Fibroblast of gingiva (primary cell): ENCODE measurements at places on chromosomes 3 and 15.

DNA sequence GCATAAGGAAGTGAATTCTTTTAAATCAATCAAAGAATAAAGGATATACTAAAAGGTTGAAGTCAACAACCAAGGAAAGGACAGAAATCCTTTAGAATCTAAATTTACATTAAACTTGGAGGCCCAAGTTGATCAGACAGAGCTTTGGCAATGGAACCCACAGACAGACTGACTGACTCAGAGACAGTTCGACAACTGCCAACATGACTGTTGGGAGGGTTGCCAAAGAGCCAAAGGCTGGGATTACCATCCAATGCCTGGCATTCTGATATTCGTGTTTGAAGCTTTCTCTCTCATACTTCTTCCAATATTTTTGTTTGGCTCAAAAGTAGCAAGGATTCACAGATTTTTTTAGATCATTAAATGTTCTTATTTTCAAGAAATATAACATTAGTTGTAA, 406.1 kb downstream of the PLCL2 start:
- peak; percentile 19 for DNase-seq

GRCh38 chr3:19543212-19543841, 390.7 kb downstream of the EFHB start:
- no peak for DNase-seq

DNA sequence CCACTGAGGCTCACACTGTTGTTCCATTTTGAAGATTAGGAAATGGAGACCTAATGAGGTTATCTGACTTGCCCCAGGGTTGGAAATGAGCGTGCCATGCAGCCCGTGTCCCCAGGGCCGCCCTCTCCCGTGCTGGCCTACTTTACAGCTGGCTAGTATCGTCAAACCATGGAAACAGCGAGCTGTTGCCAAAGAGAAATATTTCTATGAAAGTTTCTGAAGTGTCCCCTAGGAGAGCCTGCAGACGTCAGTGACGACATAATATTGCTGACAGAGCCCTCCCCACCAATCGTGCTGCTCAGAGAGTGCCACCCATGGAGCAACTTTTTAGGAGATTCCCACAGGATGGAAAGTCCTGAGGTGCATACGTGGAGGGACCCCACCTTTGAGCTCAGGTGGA, 11.2 kb upstream of the FAM174B start:
- peak; percentile 32 for DNase-seq

- DNase-seq, result no peak
Measured at GRCh38 chr3:46962427-46962826, 14.1 kb downstream of the CCDC12 start.

DNA sequence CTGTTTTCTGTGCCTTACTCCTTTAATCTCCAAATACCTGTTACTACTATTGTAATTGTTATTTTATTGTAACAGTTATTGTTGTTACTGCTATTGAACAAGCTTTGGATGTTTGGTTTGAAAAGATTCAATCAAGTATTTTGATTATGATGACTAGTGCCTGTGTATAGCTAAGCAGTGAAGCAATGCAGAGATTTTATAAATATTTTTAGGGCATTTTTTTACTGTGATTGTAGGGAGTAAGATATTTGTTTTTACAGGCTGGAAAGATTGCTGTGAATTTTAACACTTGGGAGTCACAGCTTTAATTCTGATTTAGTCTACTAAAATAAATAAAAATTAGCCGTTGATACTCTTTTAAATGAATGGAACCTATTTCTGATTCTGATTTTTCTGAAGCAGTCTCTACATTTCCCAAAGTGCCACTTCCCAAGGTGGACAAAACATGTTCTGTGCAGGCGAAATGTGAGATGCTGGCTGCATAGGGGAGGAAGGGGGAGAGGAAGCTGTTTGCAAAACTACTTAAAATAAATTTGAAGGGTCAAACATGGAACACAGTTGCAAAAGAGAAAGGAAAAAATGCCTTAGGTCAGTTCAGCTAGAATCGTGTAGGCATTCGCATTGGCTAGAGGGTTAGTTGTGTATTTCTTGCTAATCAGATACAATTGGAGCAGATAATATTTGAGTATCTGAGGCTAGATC, 25.7 kb downstream of the EEFSEC start:
- DNase-seq, result peak; percentile 45

GRCh38 chr3:166191411-166191810, 354.2 kb upstream of the BCHE start:
- DNase-seq, result no peak

DNA sequence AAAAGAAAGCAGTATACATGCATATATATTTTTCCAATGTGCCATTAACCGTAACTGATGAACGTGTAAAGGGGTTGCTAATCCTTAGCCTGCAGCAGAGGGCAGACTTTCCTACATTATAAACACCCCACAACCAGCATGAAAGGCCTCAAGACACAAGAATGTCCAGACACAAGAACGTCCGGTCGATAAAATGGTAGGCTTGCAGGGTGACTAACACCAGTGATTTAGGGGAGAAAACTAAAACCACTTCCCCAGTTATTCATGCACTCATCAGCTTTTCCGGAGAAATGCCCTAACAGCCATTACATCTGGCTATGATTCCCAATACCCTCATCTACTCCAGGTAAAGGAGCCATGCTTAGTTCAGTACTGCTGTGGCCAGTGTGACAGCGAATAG, 57.4 kb downstream of the LRTM1 start:
- peak; percentile 86 for DNase-seq

DNA sequence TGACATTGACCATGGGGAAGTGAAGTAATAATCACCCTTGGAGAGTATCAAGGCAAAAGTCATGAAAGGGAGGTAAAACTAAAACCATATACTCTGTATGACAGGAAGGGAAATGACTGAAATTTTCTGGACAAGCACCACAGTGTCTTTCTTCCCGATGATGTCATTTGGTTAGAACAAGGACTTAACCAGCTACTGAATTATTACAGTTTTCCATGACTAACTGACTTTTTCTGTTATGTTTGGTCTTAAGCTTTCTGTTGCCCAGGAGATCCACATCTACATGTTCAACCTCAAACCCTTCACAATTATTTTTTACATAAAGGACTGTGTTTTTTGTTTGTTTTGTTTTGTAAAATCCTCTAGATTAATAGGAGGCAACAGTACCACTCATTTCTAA, 191.9 kb upstream of the IL12A start:
- DNase-seq, result peak; percentile 56

DNA sequence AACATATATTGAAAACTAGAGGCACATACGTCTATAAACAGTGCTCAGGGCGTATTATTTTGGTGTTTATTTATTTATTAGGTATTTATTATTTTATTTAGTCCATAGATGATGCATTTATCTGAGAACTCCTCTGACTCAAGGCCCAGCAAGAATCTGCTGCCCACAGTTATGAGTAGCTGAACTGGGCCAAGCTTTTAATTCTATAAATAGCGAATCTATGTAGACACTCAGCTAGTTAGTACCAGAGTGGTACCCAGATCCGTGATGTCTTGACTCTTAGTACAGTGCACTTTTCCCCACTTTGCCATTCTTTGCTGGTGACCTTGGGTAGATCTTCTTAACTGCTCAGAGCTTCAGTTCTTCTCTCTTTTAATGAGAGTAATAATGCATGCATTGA, 370.4 kb upstream of the TPRG1 start:
- DNase-seq, result no peak
